ENCODE measurements at places on chromosomes 2 and 18.

- DNase-seq = no peak
These were observed 157.3 kb upstream of the APCDD1 start for GRCh38 chr18:10297086-10297485.

DNA sequence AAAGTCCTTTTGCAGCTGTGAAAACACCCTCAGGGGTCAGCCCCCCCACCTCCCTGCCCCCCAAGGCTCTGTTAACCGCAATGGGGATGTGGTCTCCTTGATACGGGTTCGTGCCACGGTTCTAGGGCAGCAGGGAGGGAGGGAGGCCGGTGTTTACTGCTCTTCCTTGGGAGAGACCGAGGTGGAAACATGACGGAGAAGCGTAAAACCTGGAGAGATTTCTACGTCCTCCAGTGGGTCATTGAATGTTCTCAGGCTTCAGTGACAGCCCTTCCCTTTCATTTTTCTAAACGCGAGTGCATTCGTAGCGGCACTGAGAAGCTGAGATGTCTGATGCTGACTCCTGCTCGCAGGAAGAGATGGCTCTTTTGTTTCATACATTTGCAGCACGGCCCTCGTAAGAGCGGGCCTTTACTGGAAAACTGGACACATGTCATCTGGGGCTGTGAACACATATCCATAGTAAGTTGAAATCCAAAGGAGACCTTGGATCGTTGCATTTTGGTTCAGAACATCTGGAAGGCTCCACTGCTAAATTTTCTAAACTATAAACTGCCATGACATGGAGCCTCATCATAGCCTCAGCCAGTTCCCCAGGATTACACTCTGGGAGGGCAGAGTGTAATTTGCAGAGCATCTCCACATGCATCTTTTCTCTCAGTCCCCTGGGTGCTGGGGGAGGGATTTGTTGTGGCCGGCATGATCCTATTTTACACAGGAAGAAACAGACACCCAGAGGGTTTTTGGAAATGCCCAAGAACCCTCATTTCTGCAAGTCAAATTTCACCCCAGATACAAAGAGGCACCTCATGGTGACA is 40.6 kb upstream of the HDAC4 start:
- no peak for DNase-seq

DNA sequence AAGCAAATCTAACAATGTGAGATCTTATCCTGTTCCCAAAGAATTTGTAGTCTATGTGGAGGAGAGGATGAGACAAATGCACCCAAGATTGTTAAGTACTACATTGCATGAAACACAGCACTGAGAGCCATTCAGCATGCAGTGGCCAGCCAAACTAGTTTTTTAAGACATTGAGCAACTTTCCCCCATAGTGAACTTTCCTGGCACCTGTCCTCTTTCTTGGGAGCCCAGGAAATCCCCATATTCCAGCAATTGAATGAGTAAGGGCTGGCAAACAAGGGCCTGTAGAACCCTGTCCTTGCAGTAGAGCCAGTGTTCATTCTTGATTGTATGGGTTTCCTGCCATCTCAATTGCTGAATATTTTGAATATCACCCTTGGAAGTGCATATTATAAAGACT is 58.8 kb upstream of the FIGN start:
- DNase-seq = no peak

DNA sequence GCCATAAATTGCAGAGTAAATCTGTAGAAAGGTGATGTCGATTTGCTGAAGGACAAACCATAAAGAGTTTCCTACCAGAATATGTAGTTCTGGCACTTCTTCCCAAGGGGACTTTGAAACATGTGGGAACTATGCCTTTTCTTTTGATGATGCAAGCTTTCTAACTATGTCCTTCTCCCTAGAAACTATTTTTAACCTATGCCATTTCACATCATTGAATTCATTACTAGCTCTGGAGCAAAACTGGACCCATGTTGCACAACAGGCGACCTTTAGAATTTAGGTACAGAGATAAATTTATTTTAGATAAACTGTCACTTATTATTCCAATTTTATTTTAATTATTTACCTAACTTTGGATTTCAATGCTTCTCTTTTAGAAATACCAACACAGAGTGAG is 186.5 kb downstream of the CCDC102B start:
- DNase-seq = no peak

DNA sequence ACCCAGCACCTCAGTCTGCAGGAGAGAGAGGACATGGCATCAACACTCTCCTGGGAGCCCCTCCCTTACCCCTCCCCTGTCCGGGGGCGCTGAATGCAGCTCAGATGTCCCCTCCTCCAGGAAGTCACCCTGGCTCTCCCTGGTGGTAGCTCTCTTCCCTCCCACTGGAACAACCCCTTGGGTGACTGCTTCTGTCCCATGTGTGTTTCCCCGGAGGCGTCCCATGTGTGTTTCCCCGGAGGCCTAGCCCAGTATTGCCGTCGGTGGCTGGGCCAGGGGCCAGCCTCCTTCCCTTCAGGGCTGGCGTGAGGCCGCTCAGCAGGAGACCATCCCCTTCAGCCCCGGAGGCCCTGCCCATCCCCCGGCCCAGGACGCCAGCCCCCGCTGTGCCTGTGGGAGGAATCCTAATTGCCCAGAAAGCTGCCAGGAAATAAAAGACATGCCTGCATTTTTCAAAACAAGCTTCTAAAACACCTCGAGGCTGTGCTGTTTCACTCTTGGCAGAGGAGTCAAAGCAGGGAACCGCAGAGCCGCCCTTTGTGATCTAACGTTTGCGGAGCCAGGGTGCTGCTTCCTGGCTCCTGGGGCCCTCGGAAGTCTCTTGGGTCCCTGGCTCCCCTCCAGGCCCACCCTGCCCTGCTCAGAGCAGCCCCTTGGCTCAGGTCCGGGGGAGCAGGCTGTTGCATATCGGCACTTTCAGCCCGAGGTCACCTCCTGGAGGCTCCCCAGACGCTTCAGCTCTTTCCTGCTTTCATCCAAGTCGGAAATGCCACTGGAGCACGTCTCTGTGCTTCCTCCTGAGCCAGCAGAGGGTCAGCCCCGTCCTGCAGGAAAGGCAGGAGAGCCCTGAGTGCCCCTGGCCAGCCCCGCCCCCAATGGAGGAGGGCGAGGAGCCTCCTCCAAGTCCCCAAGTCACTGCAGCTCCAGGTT is 11.4 kb downstream of the SNED1 start:
- DNase-seq = no peak

DNA sequence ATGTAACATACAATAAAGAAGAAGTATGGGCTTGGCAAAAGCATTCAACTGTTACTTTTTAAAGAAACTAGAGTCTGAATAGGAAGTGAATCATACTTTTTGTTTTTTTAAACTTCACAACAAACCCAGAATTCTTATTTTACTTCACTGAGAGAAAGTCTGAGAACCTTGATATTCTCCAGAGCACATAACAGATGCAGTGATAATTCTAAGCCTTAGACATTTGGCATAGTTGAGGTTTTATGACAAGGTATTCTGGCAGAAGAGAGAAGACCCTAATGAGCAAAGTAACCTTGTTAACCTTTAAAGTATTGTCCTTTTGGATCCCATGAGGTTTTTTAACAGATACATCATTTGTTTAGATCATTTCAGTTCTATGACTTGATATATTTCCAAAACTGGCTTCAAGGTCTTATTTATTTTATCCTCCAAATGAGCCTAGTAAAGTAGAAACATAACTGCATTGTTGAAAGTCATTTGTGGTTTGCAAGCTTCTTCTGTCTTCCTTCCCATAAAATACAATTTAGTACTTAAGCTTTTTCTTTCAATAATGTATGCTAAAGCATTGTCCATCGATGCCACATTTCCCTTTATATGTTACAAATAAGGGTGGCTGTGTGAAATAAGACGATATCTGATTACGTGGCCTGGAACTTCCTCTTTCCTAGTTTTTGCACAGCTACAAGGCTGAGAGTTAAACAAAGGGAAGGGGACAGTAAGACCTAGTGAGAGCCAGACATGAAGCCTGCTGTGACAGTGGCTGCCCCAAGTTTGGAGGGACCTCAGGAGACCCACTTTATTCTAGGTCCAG is 86.1 kb upstream of the ITPRID2 start:
- DNase-seq = no peak

- no peak for DNase-seq
These were observed 60.5 kb downstream of the VWC2L start for GRCh38 chr2:214471382-214471781.

- DNase-seq = no peak
These were observed 2149.8 kb upstream of the PIK3C3 start for GRCh38 chr18:39805218-39805617.

- no peak for DNase-seq
These were observed 445.6 kb upstream of the CELF4 start for GRCh38 chr18:38010971-38011857.

DNA sequence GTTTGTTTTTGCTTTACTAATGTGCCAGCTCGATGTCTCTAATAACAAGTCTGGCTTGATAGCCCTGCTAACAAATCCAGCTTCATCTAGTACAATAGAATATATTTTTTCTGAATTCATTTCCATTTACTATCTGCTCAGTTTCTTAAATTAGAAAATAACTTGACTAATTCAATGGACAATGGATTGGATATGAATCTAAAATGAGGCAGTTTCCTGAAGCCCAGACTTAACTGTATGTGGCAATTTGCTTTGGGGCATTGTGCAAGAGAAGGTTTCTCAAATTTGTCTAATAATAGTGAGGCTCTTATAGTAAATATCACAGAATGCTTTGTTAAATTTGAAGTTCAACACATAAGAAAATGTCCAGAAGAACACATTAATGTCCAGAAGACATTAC is 25.8 kb downstream of the CALCRL start:
- DNase-seq = no peak

GRCh38 chr2:43358410-43359201 is 132.2 kb upstream of the ZFP36L2 start:
- DNase-seq = no peak

DNA sequence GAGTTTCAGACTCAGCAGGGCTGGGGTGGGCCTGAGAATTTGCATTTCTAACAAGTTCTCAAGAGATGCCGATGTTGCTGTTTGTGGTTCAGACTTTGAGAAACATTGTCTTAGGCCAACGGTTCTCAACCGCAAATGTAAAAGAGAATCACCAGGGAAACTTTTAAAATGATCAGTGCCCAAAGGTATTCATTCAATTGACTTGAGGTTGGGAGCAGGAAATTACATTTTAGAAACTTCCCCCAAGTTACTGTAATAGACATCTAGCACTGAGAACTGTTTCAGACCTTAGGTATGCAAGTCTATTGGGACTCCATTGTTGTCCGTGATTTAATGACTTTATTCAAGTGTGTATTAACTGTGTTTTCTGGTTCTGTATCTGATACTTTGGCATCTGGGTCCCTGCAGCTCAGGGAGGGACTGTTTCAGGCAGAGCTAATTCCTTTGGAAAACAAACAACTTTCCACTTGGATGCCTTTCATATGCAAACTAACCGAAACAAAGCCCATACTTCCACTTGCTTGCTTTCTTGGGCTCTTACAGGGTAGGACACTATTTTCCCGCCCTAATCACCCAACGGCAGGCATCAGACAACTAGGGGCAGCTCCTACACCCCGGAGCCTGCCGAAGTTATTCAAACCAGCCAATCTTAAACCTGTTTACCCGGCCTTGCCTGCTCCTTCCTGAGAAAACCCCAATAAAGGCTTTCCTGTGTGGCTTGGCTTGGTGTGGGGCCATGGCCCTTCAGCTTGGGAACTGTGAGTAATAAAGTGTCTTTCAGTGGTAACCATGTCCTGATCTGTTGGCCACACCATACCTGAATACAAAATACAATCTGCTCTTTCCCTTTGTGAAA is 97.6 kb downstream of the POLE4 start:
- no peak for DNase-seq

DNA sequence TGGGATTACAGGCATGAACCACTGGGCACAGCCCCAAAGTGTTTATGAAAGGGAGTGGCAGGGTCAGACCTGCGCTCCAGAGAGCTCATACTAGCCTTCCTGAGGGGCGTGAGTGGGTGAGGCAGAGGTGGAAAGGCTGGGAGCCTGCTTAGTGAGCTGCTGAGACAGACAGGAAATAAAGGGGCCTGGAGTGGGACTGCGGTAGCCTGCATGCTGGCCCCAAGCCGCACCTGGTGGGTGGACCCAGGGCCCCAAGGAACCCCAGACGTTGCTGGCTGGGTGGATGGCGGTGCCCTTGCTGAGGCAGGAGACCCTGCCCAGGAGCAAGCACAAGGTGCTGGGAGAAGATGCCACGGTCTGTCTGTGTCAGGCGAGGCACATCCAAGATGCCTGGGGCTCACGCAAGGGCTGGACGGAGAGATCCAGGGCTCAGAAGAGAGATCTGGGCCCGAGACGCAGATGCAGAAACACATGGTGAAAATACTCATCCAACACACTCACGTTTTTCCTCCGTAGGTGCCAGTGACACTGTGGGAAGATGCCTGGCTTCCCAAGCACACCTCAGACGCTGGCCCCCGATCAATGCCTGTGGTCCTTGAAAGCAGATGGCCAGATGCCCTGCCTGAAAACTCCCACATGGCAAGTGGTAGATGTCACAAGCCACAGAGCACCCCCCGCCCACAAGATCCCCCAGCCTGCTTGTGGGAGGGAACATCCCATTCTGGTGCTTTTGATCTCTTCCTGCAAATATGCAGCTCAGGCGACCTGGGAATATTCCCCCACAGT is 151.1 kb downstream of the GLI2 start:
- no peak for DNase-seq

GRCh38 chr2:43220760-43221123 is 5.7 kb downstream of the ZFP36L2 start:
- DNase-seq = no peak

DNA sequence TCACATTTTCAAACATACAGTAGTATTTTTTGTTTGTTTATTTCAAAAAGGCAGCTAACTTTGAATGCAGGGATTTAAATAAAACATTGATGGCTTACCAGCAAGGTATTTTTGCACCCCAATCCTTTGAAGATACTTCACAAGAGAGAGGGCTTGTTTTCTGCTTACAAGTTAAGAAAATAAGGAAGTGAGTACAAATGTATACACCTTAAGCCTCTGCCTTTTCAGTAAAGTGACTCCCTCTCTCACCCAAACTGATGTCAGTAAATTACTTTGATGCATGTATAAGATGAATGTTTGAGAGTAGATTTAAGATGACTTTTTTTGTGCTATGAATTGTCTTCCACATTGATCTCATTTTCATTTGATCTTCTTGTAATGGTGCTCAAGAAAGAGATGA is 820.0 kb downstream of the CPS1 start:
- DNase-seq = no peak

- peak; percentile 41 for DNase-seq
These were observed 15.2 kb downstream of the FBXO41 start for GRCh38 chr2:73268830-73269685.

- no peak for DNase-seq
These were observed 121.0 kb downstream of the SMAD2 start for GRCh38 chr18:47809420-47809819.

DNA sequence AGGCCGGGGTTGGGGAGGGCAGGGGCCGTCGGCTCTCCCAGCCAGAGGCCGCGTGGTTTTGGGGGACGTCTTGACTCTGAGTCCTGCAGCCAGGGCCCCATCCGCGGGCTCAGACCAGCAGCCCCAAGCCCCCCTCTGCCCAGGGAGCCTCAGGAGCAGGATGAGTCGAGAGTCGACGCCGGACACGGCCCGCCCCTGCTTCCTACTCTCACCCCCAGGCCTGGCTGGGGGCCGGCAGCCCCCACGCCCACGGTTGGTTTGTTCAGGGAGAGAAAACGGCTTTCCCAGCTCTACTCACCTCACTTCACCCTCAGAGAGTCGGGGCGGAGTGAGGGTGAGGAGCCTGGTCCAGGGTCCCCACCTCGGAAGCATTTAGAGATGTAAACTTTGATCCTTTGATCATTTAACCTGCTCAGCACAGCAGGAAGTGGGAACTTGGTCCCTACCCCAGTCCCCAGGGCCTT is 6.9 kb downstream of the SNORC start:
- DNase-seq = no peak

Data from activated CD4-positive, alpha-beta T cell treated with anti-CD3 and anti-CD28 coated beads for 24 hours (primary cell).